Stimulated activated CD8-positive, alpha-beta memory T cell treated with anti-CD3 and anti-CD28 coated beads, Interleukin-15, amount 100 ng/mL, for 24 hours (primary cell): ENCODE measurements at places on chromosomes 2 and 18.

DNA sequence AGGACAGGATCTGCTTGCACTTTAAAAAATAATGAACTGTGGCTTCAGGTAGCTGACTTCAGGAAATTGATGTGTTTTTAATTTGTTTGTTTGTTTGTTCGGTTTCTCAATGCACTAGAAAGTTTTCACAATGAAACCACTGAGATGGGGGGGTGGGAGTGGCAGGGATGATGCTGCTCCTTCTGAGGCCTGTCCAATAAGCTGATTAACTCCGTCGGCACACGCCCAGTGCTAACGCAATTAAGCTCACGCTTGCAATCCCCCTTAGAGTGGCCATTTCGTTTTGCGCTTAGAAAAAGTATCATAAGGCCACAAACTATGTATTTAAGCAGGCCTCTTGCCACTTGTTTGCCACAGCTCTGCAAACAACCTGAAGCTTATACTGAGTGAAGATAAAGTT lies 12.5 kb upstream of the GPR39 start:
- DNase-seq, result no peak

- no peak for DNase-seq
These were observed 63.7 kb downstream of the UXS1 start for GRCh38 chr2:106130251-106130998.

GRCh38 chr2:183375821-183376220 lies 251.6 kb downstream of the NUP35 start:
- DNase-seq, result no peak

GRCh38 chr2:186135686-186136085 lies 350.4 kb upstream of the ZC3H15 start:
- DNase-seq, result no peak

DNA sequence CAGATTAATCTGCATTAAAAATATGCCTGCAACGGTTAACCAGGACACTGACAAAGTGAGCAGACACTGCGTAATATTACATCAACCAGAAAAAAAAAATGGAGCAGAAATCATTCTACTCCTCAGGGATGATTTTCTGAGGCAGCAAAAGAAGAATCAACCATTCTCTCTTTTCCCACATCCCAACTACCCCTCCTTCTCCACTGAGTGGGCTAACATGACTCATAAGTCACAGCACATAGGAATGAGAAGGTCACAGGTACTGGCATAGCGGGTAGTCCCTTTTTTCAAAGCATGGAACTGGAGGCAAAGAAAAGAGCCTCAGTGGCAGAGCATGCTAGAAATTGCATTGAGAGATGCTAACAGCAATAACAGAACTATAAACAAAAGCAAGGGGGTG lies 54.3 kb upstream of the TSPYL6 start:
- DNase-seq, result no peak

DNA sequence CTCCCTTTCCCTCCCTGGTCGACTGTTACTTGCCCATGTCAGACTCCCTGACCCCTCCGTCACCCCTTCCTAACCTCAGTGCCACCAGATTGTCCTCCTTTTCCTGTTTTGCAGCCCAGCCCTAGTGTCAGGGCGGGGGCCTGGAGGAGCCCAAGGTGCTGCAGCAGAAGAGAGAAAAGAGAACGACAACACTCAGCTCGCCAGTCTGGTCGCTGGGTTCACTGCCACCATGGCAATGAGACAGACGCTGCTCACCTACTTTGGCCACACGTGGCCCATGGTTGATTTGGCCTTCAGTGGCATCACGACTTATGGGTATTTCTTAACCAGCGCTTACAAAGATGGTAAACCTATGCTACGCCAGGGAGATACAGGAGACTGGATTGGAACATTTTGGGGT lies 108.4 kb upstream of the RMDN2 start:
- DNase-seq, result no peak

GRCh38 chr2:38500283-38500634 lies 102.5 kb downstream of the HNRNPLL start:
- DNase-seq, result no peak

DNA sequence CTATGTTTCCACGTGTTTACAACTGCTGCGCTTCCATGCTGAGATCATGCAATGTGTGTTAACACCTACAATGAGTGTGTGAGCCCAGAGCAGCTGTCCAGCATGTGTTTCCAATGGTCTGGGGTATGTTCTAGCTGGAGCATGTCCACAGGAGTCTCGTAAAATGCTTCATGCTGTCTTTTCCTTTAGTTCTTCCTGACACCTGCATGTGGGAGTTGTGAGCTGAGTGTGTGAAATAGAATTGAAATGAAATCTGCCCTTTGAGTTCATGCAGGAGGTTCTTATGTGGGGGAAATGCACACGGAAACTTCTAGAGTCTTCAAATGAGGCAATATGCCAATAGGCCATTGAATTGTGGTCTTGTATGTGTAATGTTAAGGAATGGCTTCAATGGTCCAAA lies 205.1 kb downstream of the RND3 start:
- DNase-seq, result no peak

GRCh38 chr18:2244641-2245040 lies 326.7 kb downstream of the METTL4 start:
- no peak for DNase-seq

DNA sequence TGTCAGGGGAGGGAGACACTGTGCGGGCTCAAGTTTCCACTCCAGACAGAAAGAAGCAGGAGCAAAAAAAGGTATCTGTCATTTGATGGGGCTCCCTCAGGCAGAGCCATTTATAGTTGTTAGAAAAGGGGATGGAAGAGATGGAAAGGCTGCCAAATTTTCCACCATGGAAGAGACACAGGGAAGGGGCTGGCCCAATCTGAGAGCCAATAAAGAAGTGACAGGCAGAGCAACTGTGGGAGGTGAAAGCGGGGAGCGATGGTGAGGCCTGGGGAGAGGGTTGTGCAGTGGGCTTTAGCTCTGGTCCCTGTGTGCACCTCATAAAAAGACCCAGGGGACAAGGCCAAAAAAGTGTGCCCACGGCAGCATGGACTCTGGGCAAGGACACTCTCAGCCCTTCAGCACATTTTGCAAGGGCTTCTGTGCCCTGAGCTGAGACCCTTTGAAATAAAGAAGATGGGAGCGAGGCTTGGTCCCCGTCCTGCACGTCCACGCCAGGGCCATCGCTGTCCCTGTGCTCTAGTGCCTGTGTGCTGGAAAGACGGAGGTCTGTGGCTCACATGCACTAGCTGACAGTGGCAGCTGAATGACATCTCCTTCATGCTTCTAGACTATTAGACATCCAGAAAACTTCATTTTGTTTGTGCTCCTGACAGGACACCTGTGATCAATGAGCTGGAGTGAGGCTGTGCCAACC lies 456.7 kb upstream of the HS6ST1 start:
- DNase-seq, result no peak

GRCh38 chr2:119263656-119264055 lies 40.0 kb downstream of the STEAP3 start:
- DNase-seq, result no peak

DNA sequence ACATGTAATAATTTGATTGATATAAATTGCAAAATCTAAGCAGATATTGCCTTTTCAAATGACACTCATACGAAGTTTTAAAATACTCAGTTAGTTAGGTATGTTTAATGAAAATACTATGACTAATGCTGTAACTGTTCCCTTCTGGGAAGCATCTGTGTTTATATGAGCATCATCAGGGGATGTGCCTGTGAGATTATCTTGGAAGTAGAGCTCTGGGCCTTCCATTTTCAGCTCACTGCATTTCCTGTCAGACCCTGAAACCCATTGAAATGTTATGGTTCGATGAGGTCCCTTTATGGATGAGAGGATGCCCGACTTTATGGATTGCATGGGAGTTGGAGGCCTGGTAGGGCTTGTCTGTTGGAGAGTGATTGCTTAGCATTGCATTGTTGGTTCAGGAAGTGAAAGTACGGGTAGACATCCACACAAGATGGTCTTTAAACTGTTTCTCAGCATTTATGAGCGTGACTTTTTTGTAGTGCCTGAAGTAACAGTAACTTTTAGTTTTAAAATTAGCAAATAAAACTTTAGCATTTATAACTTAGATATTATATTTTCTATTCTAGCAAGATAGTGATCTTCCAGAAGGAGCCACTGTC lies 28.7 kb downstream of the ELP2 start:
- no peak for DNase-seq

DNA sequence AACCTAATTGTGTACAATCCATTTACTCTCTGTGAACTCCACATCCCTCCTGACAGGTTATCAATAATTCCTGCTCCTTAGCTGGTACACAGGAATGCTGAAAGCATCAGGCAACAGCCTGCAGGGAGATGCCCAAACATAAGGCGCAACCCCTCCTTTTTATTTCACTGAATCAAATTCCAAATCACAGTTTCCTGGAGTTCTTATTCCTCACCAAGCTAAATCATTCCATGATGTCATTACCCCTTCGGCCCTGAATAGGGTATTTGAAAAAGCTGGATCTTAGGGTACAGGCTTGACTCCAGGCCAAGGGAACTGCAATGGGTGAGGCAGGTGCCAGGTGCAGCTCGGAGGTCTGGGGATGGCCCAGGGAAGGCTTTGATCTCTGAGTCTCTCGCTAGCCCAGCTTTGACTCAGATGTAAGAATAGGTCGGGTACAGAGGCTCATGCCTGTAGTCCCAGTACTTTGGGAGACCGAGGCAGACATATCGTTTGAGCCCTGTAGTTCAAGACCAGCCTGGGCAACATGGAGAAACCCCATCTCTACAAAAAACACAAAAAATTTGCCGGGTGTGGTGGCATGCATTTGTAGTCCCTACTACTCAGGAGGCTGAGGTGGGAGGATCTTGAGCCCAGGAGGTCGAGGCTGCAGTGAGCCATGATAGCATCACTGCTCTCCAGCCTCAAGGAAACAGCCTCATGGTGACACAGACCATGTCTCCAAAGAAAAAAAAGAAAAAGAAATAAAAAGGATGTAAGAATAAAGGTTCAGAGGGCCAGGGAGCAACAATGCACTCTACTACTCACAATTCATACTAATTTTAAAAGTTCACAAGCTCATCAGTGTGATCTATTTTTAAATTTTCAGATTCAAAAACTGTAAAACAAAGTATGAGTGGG lies 6.8 kb downstream of the FHL2 start:
- DNase-seq, result no peak

DNA sequence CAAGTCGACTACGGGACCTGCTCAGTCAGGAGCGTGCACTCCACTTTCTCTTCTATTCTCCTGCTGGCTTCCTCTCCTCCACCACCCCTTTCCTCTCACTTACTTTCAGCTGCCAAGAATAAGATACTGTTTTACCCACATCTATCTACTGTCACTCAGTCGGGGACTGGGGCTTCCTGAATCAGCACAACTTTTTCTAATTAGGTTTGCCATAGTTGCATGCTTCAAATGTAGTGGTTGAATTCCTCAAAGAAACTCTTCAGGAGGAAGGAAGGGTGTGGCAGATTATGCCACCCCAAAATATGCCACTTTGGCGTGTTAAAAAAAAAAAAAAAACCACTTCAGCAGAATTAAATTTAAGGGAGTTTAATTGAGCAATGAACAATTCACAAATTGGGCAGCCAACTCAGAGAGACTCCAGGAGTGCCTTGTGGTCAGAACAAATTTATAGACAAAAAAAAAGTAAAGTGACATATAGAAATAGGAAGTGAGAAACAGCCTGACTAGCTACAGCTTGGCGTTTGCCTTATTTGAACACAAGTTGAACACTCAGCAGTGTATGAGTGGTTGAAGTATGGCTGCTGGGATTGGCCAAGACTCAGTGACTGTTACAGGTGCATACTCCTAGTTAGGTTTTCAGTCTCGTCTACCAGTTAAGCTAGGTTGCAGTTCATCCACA lies 32.5 kb upstream of the RMDN2 start:
- DNase-seq, result no peak

GRCh38 chr2:233338046-233338445 lies 16.2 kb upstream of the DGKD start:
- no peak for DNase-seq

- no peak for DNase-seq
These were observed 16.8 kb upstream of the CRIM1 start for GRCh38 chr2:36338827-36339145.

- DNase-seq, result no peak
These were observed 897.1 kb downstream of the LRRTM4 start for GRCh38 chr2:76625101-76625500.

- no peak for DNase-seq
These were observed 61.8 kb upstream of the GPR45 start for GRCh38 chr2:105179469-105180372.

DNA sequence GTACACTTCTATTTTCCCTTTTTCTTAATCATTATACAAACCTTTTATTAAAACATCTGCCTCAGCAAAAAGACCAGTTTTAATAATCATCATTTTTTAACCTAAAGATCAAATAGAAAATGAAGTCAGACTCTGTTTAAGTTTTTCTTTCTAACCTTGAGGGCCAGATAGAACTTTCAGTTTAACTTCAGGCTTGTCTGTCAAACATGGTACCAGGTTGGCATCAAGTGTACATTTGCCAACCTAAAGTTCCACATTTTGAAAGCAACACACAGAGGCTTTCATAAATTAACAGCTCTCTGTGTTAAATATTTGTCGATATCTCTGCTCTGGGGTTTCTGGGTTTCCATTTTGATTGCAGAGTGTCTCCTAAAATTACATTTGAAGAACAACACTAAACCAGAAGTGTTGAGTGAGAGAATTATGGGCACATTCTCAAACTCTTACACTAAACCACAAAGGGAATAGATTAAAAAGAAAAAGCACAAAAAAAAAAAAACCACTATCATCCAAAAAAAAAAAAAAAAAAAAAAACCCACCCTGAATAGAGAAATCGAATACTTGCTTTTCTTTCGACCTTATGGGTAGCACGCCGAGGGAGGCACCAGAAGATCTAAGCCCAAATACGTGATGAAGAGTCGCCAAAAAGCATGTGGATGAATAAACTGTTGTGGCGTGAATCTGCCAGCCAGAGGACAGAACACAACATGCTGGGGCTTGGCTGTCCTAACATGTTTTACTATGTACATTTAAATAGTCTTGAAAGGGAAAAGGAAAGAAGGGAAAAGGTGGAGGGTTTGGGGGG lies 166.2 kb downstream of the TCF4 start:
- DNase-seq, result no peak

GRCh38 chr2:88671786-88672427 lies 19.6 kb upstream of the RPIA start:
- no peak for DNase-seq

DNA sequence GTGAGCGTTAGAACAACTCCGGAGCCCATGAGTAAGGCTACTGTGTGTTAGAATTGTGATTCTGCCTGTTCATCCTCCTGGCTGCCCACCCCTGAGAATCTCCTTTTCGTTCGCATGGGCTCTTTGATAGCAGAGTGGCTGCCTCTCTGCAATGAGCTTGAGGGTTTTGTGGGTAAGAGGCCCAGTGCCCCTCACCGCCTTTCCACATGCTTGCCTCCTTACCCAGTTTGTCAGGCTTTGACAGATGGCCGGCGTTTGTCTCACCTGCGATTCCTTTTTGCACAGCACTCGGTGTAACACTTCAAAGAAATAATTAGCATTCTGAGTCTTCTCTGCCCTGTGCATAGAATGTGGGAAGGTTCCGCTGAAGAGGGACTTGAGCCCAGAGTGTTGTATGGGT lies 138.0 kb downstream of the RHBDD1 start:
- no peak for DNase-seq

- no peak for DNase-seq
These were observed 99.0 kb upstream of the GRB14 start for GRCh38 chr2:164719996-164720941.

- no peak for DNase-seq
These were observed 27.9 kb downstream of the MARCO start for GRCh38 chr2:118969734-118970395.

GRCh38 chr2:6556755-6557154 lies 309.0 kb downstream of the CMPK2 start:
- DNase-seq, result no peak
